ENCODE measurements at places on chromosomes 5 and 9.

- H3K36me3 ChIP-seq, result no peaks in the 10 kb centered on the region
- peaks cover 6% of the 10 kb centered on the region for H3K27me3 ChIP-seq
- H3K4me1 ChIP-seq, result peaks cover 23% of the 10 kb centered on the region
Measured at GRCh38 chr9:131837316-131837715, 97.4 kb upstream of the RAPGEF1 start.

DNA sequence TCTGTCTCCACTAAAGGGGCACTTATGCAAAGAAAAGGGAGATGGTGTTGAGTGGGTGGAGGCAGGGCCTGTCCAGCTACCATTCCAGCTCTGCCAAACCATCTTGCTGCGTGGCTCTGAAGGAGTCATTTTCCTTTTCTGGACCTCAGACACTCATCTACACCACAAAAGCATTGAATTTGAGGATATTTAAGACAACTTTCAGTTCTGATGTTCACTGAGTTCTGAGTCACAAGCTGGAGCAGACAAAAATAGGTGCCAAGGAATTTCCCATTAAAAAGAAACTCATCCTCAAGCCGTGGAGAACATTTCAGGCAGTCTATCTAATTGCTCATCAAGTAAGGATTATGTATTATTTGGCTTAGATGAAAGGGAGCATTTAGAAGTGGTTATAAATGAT, 195.0 kb upstream of the TBC1D2 start:
- H3K27me3 ChIP-seq, result peaks cover 8% of the 10 kb centered on the region
- H3K36me3 ChIP-seq, result no peaks in the 10 kb centered on the region
- no peak overlapping the region for H3K27ac ChIP-seq
- no peak overlapping the region for H3K4me3 ChIP-seq

DNA sequence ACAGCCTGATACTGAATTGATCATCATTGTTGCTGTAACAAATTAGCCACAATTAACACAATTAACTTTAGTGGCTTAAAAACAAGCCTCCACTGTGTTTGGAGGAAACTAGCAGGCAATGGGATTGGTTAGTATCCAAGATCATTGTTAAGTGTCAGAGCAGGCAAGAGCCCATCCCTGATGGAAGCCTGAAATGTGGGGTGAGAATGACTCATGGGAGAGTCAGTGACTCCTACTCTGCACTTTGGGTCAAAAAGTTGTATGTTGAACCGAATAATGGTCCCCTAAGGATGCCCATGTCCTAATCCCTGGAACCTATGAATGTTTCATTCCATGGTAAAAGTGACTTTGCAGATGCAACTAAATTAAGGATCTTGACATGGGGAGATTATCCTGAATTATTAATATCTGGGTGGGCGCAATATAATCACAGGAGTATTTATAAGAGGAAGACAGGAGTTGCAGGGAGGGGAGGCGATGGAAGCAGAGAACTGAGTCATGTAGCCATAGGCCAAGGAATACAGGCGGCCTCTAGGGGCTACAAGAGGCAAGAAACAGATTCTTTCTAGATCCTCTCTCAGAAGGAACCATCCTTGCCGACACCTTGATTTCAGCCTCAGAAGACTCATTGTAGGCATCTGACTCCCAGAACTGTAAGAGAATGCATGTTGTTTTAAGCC, 28.8 kb downstream of the ALG2 start:
- H3K4me3 ChIP-seq, result no peak overlapping the region
- no peak for DNase-seq
- peaks cover 4% of the 10 kb centered on the region for H3K4me1 ChIP-seq
- peaks cover 11% of the 10 kb centered on the region for H3K27me3 ChIP-seq
- H3K36me3 ChIP-seq, result no peaks in the 10 kb centered on the region

GRCh38 chr5:82100303-82101077, 128.7 kb downstream of the ATG10 start:
- no peaks in the 10 kb centered on the region for H3K36me3 ChIP-seq
- peaks cover 27% of the 10 kb centered on the region for H3K4me1 ChIP-seq
- H3K4me3 ChIP-seq, result no peak overlapping the region
- H3K27me3 ChIP-seq, result no peaks in the 10 kb centered on the region

DNA sequence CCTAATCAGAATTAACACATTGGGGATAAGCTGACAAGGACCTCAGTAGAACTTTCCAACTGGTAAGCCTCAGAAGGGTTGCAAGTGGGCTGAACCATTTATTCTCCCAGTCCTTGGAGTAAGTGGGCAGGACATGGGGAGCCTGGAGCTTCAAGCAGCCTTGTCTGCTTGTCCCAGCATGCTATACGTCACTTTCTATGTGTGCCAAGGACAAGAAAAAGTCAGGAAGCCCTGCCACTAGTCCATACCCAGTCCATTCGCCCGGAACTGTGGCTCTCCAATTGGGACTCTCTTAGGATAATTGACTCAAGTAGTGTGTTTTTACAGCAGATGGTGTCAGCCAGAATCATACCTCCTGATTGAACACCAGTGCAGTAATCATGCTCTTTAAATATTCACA, 62.6 kb upstream of the FRRS1L start:
- DNase-seq, result no peak
- H3K4me3 ChIP-seq, result no peak overlapping the region
- no peak overlapping the region for H3K27ac ChIP-seq
- H3K36me3 ChIP-seq, result no peaks in the 10 kb centered on the region

DNA sequence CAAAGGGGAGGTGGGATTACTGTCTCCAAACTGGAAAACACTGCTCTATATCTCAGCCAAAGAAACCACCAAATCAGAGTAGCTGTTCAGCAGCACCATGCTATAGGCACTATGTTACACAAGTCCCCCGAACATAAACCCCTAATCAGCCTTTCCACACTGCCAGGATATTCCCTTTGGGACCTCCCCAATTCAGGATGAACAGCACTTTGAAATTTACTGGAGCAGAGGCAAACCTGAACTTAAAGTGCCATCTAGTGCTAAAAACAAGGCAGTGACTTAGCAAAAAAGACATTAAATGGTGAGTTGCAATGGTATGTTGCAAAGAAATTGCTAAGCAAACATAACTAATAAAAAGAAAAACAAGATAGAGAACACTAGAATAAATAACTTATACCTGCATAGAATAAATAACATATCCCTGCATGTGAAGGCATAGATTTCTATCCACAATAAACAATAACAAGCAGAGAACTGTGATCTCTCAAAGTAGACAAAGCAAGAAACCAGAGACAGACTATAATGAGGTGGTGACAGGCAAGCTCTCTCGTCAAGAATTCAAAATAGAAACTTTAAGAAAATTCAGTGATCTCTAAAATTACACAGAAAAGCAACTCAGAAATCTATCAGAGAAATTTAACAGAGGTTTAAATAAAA, 584.4 kb upstream of the ACO1 start:
- H3K27ac ChIP-seq, result no peak overlapping the region
- H3K27me3 ChIP-seq, result no peaks in the 10 kb centered on the region
- H3K36me3 ChIP-seq, result no peaks in the 10 kb centered on the region
- no peak for DNase-seq

GRCh38 chr5:43117092-43117491, 3.6 kb upstream of the ZNF131 start:
- peaks cover 19% of the 10 kb centered on the region for H3K4me1 ChIP-seq
- DNase-seq, result no peak
- H3K27me3 ChIP-seq, result no peaks in the 10 kb centered on the region
- no peak overlapping the region for H3K27ac ChIP-seq

Measured in activated CD4-positive, alpha-beta T cell treated with anti-CD3 and anti-CD28 coated beads for 36 hours (primary cell).